ENCODE measurements at places on chromosomes 1 and 21.

DNA sequence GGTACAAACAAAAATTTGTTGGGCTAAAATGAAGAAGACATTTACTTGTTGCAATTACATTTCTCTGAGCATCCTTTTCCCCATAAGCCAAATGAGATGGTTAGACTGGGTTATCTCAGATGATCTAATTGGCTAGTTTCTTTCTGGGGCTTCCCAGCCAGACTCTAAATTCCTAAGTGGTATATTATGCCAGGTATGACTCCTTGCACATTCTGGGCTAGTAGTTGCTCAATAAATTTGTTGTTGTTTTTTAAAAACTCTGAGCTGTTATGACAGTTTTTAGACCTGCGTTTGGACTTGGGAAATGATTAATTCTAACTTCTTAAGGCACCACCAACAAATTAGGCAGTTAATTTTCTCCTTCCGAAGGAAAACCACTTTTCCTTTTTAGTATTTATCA lies 66.1 kb downstream of the UCK2 start:
- no peak for DNase-seq

DNA sequence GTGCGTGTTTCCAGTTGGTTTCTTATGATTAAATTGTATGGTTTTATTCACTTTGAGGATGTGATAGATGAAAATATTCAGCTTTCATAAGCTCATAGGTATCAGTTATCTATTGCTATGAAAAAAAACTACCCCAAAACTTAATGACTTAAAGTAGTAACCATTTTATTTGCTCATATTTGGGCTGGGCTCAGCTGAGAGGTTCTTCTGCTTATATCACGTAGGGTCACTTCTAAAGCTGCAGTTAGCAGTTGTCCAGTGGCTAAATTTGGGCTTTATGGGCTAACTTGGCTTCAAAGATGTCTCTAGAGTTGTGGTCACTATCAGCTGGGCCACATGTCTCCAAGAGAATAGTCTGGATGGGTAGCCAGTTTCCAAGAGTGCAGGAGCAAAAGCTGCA lies 206.4 kb upstream of the LYPLAL1 start:
- no peak for DNase-seq

- no peak for DNase-seq
Observed at GRCh38 chr1:39406533-39407450, 84.6 kb upstream of the BMP8A start.

GRCh38 chr1:211335522-211336157 lies 9.0 kb downstream of the TRAF5 start:
- peak; percentile 38 for DNase-seq

GRCh38 chr1:34847094-34847493 lies 12.5 kb downstream of the SMIM12 start:
- DNase-seq: no peak

All from activated CD4-positive, alpha-beta T cell treated with anti-CD3 and anti-CD28 coated beads, Interleukin-10, Interleukin-2, amounts not matched to agents 100 ng/mL and 50 ng/mL, durations not matched to agents 16 hours and 8 hours (primary cell).